ENCODE measurements at places on chromosomes 1 and 21. TPM values are rescaled to one million over a fixed set of nuclear protein-coding genes. Genes with fewer than 3 reads are reported as not detected.
A peak's percentile ranks its signal among the peaks of the same experiment; 100 is the strongest.

The GBP4 gene
- total RNA-seq: 4.9 TPM

The KIF26B gene
- total RNA-seq: 0.30 TPM

The GADD45A gene
- 29.4 TPM for total RNA-seq

The S100PBP gene
- 19.0 TPM for total RNA-seq

The OR6K3 gene
- not detected for total RNA-seq

The TIE1 gene
- 7.6 TPM for total RNA-seq

The PTPN14 gene
- 11.8 TPM for total RNA-seq

The KRTAP6-3 gene
- total RNA-seq: not detected

The RPRD2 gene
- 28.9 TPM for total RNA-seq

The ANKRD65 gene
- 0.57 TPM for total RNA-seq

GRCh38 chr1:21926814-21927532 is 10.1 kb downstream of the HSPG2 start:
- no peaks in the 10 kb centered on the region for H3K36me3 ChIP-seq
- no peak for DNase-seq
- no peak overlapping the region for H3K4me3 ChIP-seq
- no peaks in the 10 kb centered on the region for H3K27me3 ChIP-seq
- peak overlapping the region; percentile 88 for H3K27ac ChIP-seq
- peaks cover 36% of the 10 kb centered on the region for H3K4me1 ChIP-seq

GRCh38 chr1:200334661-200335256 is 75.1 kb downstream of the ZNF281 start:
- no peaks in the 10 kb centered on the region for H3K4me1 ChIP-seq
- H3K27me3 ChIP-seq: no peaks in the 10 kb centered on the region
- H3K27ac ChIP-seq: no peak overlapping the region
- no peaks in the 10 kb centered on the region for H3K36me3 ChIP-seq

GRCh38 chr1:198040880-198041279 is 115.9 kb upstream of the NEK7 start:
- H3K27ac ChIP-seq: no peak overlapping the region
- no peaks in the 10 kb centered on the region for H3K4me1 ChIP-seq
- no peaks in the 10 kb centered on the region for H3K36me3 ChIP-seq
- DNase-seq: no peak
- no peaks in the 10 kb centered on the region for H3K27me3 ChIP-seq

- no peak overlapping the region for H3K27ac ChIP-seq
- H3K27me3 ChIP-seq: no peaks in the 10 kb centered on the region
- H3K4me3 ChIP-seq: no peak overlapping the region
- H3K36me3 ChIP-seq: peaks cover 3% of the 10 kb centered on the region
- no peak for DNase-seq
Measured at GRCh38 chr1:180973369-180973768, 49.3 kb downstream of the STX6 start.

- no peaks in the 10 kb centered on the region for H3K27me3 ChIP-seq
- no peak overlapping the region for H3K27ac ChIP-seq
- no peak for DNase-seq
- no peaks in the 10 kb centered on the region for H3K4me1 ChIP-seq
- no peak overlapping the region for H3K4me3 ChIP-seq
- H3K36me3 ChIP-seq: no peaks in the 10 kb centered on the region
Measured at GRCh38 chr1:116775116-116775752, 21.0 kb downstream of the CD2 start.

- no peak for DNase-seq
- no peaks in the 10 kb centered on the region for H3K36me3 ChIP-seq
Measured at GRCh38 chr1:234214129-234214910, 158.9 kb upstream of the COA6 start.

- H3K4me3 ChIP-seq: no peak overlapping the region
- no peaks in the 10 kb centered on the region for H3K27me3 ChIP-seq
- H3K36me3 ChIP-seq: no peaks in the 10 kb centered on the region
Measured at GRCh38 chr1:65948609-65949229, 156.0 kb downstream of the PDE4B start.

GRCh38 chr1:229221106-229222019 is 49.5 kb upstream of the RAB4A start:
- DNase-seq: peak; percentile 65
- peak overlapping the region; percentile 72 for H3K27ac ChIP-seq
- H3K36me3 ChIP-seq: no peaks in the 10 kb centered on the region
- H3K27me3 ChIP-seq: no peaks in the 10 kb centered on the region
- no peaks in the 10 kb centered on the region for H3K4me1 ChIP-seq
- no peak overlapping the region for H3K4me3 ChIP-seq

DNA sequence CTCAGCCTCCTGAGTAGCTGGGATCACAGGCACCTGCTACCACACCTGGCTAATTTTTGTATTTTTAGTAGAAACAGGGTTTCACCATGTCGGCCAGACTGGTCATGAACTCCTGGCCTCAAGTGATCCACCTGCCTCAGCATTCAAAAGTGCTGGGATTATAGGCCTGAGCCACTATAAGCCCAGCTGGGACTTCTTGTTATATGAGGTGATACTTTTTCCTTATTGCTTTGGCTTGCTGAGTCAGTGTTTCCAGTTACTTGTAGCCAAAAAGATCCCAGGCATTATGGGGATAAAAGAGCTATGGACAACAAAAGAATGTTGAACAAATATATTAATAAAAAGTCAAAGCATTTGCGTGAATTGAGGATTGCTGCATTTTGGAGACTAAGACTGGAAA is 69.9 kb upstream of the LPGAT1 start:
- H3K36me3 ChIP-seq: no peaks in the 10 kb centered on the region
- H3K4me3 ChIP-seq: no peak overlapping the region
- no peaks in the 10 kb centered on the region for H3K27me3 ChIP-seq
- DNase-seq: peak; percentile 57
- H3K4me1 ChIP-seq: no peaks in the 10 kb centered on the region

DNA sequence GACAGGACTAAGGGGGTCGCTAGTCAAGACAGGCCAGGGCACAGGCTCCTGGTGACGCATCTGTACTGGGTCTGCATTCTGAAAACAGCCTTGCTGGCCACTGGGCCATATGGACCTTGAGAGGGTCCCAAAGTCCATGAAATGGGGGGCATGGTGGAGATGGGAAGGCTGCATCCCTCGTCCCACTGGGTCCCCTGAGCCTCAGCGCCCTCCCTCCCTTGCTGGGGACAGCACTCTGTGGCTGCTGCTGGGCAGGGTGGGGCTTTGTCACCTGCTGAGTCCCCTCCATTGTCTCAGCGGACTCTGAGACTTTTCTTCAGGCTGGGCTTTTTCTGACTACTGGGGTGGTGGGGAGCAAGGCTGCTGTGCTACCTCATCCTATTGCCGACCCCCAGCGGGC is 205.2 kb downstream of the RHOU start:
- H3K36me3 ChIP-seq: no peaks in the 10 kb centered on the region
- H3K27ac ChIP-seq: no peak overlapping the region
- H3K4me3 ChIP-seq: no peak overlapping the region
- peaks cover 11% of the 10 kb centered on the region for H3K4me1 ChIP-seq

DNA sequence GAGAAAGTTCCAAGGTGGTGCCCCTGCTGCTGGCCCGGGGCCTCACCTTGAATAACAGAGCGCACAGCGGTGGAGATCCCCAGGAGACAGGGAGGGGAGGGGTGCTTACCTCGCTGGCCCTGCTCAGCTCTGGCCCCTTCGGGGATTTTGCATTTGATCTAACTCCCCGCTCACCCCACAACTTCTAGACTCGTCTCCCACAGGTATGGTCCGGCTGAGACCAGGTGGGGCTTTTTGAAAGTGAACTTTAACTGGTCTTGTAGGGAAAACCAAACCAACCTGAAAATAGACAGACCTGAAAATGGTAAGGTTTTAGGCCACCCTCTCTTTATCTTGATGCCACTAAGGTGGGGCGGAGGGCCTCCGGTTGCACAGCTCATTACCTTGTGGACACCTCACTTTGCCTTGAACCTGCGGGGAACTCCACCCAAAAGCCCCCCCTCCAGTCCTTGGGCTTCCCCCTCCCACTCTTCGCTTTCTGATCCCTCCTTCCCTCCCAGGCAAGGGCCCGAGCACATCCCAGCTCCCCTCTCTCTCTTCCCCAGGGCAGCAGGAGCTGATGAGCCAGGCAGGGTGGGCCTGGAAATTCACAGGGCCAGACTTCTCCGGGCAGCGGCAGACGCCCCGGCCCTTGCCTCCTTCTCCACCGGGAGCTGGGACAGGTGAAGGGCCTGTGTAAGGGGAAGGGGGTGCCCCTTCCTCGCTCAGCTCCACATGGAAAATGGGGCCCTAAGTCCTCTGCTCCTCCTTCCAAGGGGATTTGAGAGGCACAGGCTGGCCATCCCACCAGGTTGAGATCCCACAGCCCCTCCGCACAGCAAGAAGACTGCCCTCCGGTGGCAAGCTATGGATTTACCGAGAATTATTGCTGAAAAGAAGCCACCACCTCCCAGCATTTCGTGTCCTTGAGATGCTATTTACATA is 16.1 kb downstream of the TNFRSF8 start:
- H3K4me3 ChIP-seq: no peak overlapping the region
- H3K27ac ChIP-seq: no peak overlapping the region
- no peaks in the 10 kb centered on the region for H3K36me3 ChIP-seq
- H3K4me1 ChIP-seq: no peaks in the 10 kb centered on the region
- peak; percentile 25 for DNase-seq

DNA sequence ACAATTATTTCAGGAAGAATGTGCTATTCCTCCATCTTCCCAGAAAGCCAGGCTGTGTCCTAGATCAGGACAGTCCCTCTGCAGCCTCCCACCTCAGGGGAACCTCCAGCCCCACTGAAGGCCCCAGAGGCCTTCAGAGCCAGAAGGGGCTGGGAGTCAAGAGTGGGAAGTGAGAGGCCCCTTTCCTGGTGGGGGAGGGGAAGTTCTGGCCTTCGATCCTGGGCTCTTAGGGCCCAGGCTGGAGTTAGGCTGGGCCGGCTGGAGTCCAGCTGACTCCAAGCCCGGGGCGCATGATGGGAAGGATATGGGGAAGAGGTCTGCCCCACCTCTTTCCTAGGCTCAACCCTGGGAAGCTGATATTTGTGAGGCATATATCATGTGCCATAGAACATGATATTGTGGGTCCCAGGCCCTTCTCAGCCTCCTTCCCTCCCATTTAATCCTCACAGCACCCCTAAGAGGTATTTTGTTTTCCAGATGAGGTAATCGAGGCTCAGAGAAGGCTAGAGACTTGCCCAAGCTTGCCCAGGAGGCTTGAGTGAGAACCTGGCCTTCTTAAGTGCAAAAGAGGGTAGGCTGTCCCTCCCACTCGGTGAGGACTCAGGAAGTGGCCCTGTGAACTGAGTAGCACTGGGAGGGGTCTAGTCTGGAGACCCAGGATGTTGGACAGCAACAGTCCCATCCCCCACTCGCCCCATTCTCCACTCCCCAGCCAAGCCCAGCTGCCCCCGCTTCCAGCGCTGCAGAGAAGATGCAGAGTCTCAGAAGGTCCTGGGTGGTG is 18.6 kb upstream of the HSPG2 start:
- peak overlapping the region; percentile 37 for H3K27ac ChIP-seq
- H3K4me1 ChIP-seq: peaks cover 12% of the 10 kb centered on the region
- no peaks in the 10 kb centered on the region for H3K27me3 ChIP-seq
- no peak for DNase-seq
- H3K36me3 ChIP-seq: no peaks in the 10 kb centered on the region
- H3K4me3 ChIP-seq: no peak overlapping the region

DNA sequence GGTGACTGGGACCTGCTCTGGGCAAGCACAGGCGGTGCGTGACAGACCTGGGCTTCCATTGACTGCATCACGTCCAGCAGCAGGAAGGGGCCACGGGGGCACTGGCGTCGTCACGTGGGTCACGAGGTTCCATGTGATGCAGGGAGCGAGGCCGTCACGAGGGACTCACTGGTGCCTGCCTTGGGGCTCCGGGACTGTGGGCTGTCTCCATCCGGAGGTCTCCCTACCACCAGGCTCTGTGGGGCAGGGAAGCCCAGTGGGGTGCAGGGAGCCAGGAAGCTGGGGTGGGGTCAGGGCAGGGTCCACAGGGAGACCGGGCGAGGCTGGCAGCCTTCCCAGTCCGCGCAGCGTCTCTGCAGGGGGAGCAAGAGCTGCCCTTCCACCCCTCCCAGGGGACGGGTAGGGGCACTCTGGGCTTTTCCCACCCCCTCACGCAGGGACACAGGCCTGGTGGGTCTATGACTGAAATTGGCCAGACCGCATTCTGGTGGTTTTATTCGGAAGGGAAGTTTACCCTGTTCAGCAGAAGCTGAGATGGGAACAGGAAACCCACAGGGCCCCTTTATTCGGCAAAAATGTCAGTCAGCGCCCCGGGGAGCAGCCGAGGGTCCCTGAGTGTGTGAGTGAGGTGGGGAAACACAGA is 416 bp upstream of the TNFRSF14 start:
- peak overlapping the region; percentile 86 for H3K27ac ChIP-seq
- peak; percentile 92 for DNase-seq
- H3K27me3 ChIP-seq: no peaks in the 10 kb centered on the region
- peaks cover 16% of the 10 kb centered on the region for H3K36me3 ChIP-seq
- peak overlapping the region; percentile 51 for H3K4me3 ChIP-seq
- H3K4me1 ChIP-seq: peaks cover 4% of the 10 kb centered on the region

- DNase-seq: peak; percentile 82
- H3K36me3 ChIP-seq: no peaks in the 10 kb centered on the region
- peak overlapping the region; percentile 85 for H3K27ac ChIP-seq
- peaks cover 8% of the 10 kb centered on the region for H3K4me1 ChIP-seq
- H3K4me3 ChIP-seq: no peak overlapping the region
Measured at GRCh38 chr1:113210248-113210647, 137.2 kb downstream of the LRIG2 start.
